ENCODE measurements at places on chromosomes 16 and 17.

- no peak for DNase-seq
Measured at GRCh38 chr17:74730491-74731346, 6.3 kb upstream of the RAB37 start.

DNA sequence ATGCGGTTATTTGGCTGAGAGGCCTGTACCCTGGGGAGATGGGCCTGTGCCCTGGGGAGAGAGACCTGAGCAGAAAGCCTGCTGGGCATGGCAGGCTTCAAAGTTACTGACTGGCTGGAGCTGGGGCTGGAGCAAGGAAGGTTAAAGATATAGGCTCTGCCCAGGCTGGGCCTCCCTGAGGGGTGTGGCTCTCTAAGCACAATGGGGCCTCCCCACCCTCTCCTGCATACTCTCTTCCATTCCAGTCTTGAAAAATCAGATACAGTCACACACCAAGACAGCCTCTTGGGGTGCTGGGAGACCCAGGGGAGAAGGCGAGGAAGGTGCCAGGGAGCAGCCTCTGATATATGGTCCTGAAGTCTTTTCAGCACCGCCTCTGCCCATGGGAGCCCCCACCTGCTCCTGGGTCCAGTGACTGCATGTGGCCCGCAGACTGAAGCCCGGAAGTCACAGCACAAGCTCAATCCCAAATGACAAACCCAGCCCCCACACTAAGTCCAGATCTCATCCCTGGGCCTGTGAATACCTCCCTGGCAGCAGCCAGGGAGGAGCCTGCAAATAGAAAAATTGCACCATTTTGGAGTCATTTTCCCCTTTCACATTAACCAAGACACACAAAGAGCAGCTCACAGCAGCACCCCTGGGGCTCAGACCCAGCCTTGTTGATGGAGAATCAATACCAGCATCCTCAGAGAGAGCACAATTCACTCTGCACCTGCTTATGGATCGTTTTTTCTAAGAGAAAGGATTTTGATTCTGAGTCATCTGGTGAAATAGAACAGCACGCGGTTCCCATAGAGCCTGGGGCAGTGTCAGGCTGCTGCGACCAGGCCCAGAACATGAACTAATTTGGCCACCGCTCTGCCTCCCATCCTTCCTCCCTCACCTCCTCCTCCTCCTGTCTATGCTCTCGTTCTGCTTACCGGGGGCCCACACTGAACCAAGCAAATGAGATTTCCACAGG lies 25.6 kb upstream of the CACNG1 start:
- DNase-seq, result no peak

- DNase-seq, result no peak
Measured at GRCh38 chr17:47629826-47630225, 19.9 kb upstream of the KPNB1 start.

DNA sequence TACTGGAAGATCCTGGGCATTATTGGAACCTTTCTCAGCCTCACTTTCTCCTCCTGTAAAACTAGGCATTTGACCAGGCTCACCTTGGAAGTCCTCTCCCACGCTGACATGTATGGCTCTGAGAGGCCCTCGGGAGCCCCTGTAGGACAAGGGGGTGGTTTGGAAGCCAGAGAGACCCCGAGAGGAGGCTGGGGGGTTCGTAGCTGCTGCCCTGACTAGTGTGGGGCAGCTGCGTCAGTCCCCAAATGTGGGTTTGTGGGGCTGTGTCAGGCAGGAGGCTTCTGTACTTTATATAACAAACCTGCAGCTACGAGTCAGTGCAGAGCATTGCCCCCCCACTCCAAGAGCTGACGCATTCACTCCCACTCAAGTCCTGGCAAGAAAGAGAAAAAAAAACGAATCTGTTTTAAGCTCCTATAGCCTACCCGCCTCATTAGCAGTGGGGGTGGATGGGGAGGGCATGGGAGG lies 1.8 kb downstream of the CX3CL1 start:
- DNase-seq, result no peak
